Glomerular endothelial cell (primary cell): ENCODE measurements at places on chromosomes 4 and X.

- DNase-seq = no peak
Measured at GRCh38 chrX:44621078-44621477, 78.4 kb upstream of the FUNDC1 start.

DNA sequence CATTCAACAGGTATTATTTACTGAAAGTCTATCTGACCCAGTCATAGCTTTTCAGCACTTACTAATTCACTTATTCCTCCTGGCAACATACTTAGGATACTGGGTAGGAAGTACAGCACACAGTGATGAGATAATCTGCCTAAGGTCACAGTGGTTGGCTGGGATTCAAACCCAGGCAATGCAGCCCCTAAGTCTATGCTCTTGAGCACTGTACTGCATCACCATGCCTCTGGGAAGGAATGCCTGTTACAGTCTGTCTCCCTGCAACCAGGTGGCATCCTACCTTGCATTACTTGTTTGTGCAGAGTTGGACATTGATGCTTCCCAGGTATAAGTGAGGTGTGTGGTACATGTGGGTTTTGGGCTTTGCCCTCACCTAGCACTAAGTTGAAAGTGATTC, 21.5 kb upstream of the LRAT start:
- no peak for DNase-seq

GRCh38 chr4:149426461-149426860, 389.2 kb downstream of the IQCM start:
- no peak for DNase-seq

- DNase-seq = no peak
Measured at GRCh38 chrX:137164329-137164728, 130.5 kb upstream of the GPR101 start.

- DNase-seq = no peak
Measured at GRCh38 chrX:18931972-18932371, 51.9 kb downstream of the PHKA2 start.

GRCh38 chrX:139801397-139801813, 93.4 kb upstream of the MCF2 start:
- no peak for DNase-seq
